ENCODE measurements at places on chromosomes 16 and 17.

GRCh38 chr17:36111068-36111490 is 7.5 kb downstream of the CCL4 start:
- DNase-seq, result no peak

DNA sequence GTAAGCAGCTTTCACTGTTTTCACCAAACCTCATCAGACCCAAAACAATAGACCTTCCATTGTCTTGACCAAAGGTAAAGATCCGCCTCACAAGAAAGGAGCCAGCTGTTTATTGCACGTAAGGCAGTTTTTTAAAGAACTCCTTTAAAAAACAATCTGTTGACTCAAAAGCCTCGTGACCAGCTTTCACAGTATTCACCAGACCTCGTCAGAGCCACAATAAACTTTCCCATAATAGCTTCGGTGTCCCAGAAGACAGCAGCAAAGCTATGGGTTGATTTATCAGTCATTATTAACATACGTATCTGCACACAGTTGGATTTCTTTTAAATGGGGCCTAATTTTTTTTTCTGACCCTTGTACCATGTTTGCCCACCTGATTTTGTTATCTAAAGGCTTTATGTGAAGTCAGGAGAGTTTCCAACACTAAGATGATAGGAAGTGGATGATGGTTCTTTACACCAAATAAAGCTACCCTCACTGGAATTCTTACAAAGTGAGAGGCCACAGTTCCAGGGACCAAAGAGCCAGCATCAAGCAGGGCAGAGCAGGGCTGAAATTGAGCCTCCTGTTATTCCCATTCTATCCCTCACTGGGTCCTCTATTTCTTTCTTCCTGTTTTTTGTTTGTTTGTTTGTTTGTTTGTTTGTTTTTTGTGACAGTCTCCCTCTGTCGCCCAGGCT is 17.6 kb upstream of the HELZ start:
- DNase-seq, result no peak

- DNase-seq, result no peak
Observed at GRCh38 chr16:25952983-25953382, 261.2 kb downstream of the HS3ST4 start.

GRCh38 chr17:72462407-72462806 is 341.6 kb downstream of the SOX9 start:
- DNase-seq, result no peak

GRCh38 chr17:4362141-4362540 is 4.3 kb downstream of the UBE2G1 start:
- no peak for DNase-seq

- no peak for DNase-seq
Observed at GRCh38 chr17:80377798-80378197, 37.2 kb upstream of the ENDOV start.

DNA sequence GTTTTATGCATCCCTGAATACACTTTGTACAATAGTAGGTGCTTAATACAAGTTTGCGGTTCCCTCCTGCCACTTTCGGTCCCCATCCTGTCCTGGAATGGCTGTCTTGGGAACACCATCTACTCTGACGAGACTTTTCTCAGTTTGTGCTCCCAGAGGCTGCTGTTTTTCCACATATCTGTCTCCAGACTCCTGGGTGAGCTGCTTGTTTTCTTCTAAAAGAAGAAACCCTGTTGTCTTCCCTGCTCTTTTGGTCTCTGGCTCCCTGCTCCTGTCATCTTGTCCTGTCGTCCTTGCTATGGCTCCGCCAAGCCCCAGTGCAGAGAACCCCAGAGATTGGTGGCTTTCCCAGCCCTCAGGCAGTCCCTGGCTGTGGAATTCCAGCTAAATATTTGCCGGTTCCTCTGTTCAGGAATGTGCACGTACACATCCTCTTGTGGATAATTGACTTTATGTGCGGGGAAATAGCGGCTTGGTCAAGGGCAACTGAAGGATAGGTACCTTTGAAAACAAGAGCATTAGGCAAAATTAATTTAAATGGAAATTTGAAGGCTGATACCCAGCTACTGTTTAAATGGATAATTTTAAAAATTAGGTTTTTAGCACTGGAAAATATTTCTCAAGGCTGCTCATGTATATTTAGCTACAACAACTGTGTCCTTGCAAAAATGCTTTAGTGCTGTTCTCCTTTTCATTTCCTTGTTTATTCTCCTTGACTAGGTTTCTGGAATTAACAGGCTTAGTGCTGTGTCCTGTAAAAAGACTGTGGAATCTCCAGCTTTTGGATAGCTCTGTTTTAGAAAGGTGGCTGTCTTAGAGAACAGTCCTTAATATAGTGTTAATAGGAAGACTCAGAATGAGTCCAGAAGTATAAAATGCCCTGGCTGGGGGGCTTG is 50.2 kb upstream of the SLC12A3 start:
- no peak for DNase-seq

DNA sequence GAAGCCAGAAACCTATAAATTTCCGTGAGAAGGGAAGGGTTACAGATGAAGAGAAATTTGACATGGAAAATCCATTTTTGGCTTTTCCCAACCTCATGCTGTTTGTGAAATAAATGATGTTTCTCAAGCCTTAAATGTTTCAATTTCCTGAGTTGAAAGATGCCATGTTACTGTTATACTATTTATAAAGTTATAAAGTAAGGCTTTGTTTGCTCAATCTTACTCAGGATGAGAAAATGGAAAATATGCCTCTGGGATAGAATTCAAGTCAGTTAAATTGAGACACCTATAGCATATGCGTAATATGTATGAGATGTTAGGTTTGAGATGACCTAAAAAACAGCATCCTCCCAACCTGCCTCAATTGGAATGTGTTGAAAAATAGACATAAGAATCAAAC is 19.9 kb upstream of the FAM20A start:
- DNase-seq, result no peak

GRCh38 chr17:72119873-72120641 is 763 bp upstream of the SOX9 start:
- peak; percentile 35 for DNase-seq

GRCh38 chr17:44966348-44967025 is 1.6 kb downstream of the C1QL1 start:
- DNase-seq, result no peak

- DNase-seq, result no peak
Observed at GRCh38 chr16:75102595-75102994, 14.0 kb downstream of the LDHD start.

DNA sequence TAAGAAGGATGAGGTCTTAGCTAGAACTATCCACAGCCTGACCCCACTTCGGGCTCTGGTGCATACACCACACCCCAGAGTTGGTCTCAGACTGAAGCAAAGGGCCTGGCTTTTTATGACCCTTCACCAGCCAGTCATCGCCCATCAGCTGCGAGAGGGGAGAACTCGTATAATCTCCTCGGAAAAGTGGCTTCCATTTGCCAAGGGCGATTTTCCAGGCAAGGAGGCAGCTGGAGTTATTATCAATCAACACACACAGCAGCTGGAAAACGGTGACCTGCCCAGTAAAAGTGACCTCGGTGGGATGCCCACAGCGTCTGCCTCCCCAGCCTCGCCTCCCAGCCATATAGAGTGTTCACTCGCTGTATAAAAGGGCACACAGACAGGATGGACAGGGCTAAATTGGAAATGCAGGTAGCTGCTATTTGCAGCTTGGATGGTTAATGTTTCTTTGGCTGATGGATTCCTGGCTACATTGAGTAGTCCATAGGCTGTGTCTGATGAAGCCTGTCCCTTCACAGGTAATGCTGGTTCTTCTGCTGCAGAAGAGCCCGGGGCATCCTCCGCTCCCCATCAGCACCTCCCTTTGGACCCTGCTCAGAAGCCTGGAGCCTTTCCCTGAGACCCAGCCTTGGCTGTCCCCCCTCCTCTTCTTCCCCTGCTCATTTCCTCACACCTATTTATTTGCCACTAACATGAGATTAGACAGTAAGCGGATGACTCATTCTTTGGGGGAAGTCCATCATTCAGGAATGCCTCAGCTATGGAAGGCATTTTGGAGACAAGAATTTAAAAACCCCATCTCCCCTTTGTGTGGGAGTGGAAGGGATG is 45.7 kb downstream of the TMEM186 start:
- no peak for DNase-seq

- DNase-seq, result no peak
Observed at GRCh38 chr16:4290236-4290830, 17.5 kb upstream of the TFAP4 start.

DNA sequence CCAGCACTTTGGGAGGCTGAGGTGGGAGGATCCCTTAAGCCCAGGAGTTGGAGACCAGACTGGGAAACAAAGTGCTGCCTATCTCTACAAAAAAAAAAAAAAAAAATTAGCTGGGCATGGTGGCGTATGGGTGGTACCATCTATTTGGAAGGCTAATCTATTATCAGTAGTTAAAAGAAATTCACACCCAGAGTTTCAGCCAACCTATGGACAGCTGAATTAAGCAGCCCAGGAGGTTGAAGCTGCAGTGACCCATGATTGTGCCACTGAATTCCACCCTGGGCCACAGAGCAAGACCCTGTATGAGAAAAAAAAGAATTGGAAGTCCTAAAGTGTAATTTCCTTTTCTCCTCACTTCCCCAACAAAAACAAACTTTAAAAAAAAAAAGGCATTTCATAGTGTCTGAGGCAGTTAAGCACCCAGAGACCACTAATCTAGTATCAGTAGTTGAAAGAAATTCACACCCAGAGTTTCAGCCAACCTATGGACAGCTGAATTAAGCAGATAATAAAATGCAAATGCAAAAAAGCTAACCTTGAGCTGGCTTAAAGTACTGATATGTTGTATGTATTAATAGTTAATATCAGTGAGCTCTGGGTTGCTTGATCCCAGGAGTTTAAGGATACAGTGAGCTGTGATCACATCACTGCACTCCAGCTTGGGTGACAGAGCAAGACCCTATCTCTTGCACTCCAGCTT is 18.1 kb downstream of the CLTC start:
- DNase-seq, result no peak
